ENCODE measurements at places on chromosomes 11 and 22.

- DNase-seq: no peak
These were observed 43.0 kb upstream of the NTM start for GRCh38 chr11:131327421-131327820.

- no peak for DNase-seq
These were observed 21.8 kb downstream of the DCUN1D5 start for GRCh38 chr11:103070142-103070541.

GRCh38 chr11:61367406-61367805, 5.2 kb downstream of the TMEM138 start:
- DNase-seq: no peak

DNA sequence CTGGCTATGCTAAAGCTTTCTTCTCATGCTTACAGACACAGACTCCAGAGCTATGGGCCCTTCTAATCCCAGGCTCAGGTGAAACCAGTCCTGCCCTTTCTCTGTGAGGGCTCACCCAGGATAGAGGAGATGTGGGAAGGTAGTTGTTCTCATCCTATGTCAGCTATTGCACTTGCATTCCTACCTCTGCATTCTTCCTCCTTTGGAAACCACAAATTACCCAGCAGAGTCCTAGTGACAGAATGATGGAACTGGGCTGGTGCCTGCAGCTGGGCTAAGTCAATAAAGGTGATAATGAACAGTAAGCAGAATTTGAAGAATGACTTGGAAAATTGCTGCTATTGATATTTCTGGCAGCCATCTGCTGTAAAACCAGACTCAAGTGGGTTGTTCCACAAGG, 560.0 kb downstream of the TMEM135 start:
- no peak for DNase-seq

DNA sequence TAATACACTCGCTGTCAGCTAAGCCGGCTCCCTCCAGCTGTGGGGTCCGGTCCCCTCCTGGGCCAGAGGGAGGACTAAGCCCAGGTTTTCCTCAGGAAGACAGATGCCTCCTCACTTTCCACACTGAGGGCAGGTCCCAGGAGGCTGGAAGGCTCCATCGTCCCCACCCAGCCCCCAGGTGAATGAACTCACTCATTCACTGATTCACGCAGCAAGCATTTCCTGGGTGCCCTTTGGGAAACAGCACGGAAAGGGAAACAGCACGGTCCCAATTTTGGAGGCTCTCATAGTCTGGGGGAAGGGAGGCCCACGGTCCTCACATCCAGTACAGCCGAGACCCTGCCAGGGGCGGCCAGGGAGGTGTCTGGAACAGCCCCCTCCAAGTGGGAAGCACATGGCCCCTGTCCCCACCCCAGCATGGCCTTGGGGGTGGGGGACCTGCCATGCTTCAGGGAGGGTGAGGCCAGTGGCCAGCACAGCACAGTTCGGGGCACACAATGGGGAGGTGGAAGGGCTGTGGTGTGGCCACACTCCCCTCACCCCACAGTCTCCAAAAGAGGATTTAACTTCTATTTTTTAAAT, 9.3 kb upstream of the TH start:
- no peak for DNase-seq

DNA sequence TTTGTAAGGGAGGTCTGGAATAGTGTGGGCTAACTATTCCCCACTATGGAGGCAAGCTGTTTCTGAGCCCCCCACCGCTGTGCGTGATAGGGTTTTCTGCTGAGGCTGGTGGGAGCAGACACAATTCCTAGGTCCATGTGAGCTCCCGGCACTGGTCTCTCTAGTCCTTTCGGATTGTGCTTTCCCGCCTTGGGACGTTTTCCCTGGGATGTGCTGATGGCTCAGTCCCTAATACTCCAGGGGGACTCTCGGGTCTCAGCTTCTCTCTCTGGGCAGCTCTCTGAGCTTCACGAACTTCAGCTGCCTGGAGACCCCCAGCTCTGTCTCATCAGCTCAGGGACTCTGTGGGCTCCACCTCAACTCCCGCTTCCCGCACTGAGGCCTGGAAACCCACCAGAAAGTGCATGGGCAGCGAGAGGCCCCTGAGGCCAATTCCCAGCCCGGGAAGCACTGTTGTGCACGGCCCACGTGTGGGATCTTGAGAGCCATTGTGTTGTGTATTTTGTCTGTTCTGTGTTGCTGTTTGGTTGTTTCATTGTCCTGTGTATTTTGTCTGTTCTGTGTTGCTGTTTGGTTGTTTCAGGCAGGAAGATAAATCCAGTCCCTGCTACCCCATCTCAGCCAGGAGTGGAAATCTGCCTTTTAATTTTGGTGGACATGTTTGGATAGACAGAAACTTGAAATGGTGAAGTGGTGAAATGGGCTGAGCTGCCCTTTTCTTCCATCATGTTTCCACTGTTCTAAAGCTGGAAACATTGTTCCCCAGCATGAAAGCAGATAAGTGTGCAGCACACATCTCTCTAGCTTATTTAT, 12.7 kb upstream of the TNNT3 start:
- no peak for DNase-seq

- no peak for DNase-seq
These were observed 2095.9 kb downstream of the LRRC4C start for GRCh38 chr11:39363571-39363970.

DNA sequence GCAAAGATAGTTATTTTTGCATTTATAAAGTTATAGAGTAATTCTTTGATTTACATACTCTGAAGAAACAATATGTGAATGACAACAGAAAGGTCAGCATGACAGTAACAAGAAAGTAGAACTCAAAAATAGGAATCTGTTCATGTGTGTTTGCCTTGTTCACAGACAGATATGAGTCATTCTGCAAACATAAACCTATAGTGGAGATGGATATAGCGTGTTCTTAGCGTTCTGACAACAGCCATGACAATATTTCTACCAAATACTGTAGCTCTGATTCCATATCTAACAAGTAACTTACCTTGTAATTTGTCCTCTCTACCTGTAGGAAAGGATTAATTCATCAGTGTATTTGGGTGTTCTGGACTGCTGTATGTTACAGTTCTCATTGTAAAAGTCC, 208.5 kb upstream of the MTMR2 start:
- DNase-seq: no peak

- DNase-seq: no peak
These were observed 2.9 kb downstream of the ZP1 start for GRCh38 chr11:60870276-60870675.

GRCh38 chr11:72338741-72339140, 94.8 kb upstream of the PHOX2A start:
- no peak for DNase-seq

- no peak for DNase-seq
These were observed 34.7 kb downstream of the SNX19 start for GRCh38 chr11:130881475-130882137.

GRCh38 chr11:74839971-74840370, 91.3 kb downstream of the RNF169 start:
- no peak for DNase-seq

DNA sequence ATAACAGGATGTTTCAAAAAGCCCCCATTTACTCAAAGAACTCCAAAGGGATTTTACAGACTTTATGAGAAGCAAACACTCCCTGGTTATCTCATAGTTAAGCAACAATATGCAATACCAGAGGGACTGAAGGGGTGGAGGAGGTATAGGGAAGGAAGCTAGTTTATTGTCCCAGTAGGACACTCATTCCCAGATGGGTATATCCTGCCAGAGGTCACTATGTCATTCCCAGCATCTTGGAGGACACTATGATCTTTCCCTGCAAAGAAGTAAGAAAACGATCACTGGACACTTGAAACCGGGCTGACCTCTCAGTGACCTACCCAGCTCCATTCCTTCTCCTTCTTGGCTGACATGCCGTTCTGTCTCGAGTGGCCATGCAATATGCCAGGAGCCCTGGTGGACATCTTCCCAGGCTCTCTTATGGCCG, 114.5 kb downstream of the NAT10 start:
- DNase-seq: no peak

- no peak for DNase-seq
These were observed 14.7 kb downstream of the UBTFL1 start for GRCh38 chr11:90100431-90100830.

- DNase-seq: no peak
These were observed 60.2 kb downstream of the ADM start for GRCh38 chr11:10365045-10365444.

DNA sequence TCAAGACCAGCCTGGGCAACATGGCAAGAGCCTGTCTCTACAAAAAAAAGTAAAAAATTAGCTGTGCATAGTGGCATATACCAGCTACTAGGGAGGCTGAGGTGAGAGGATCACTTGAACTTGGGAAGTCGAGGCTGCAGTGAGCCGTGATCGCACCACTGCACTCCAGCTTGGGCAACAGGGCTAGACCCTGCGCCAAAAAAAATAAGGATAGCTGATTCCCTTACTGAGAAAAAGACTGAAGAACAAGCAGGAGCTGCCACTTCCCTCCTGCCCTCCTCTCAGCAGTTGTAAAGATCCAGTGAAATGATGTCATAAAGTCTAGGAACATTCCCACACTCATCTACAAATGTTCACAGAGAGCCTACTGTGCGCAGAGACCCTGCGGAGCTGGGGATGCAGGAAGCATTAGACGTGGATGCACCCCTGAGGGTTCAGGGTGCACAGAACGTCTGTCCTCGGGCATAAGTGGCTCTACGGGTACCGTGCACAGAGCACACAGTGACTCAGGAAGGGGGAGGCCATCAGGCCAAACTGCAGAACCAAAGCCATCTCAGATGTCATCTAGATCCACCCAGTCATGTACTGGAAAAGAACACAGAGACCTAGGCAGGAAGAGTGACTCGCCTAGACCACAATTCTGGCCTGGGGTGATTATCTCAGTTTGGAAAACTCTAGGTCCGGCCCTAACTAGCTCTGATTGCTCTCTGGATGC, 11.7 kb downstream of the SEC14L2 start:
- DNase-seq: no peak

DNA sequence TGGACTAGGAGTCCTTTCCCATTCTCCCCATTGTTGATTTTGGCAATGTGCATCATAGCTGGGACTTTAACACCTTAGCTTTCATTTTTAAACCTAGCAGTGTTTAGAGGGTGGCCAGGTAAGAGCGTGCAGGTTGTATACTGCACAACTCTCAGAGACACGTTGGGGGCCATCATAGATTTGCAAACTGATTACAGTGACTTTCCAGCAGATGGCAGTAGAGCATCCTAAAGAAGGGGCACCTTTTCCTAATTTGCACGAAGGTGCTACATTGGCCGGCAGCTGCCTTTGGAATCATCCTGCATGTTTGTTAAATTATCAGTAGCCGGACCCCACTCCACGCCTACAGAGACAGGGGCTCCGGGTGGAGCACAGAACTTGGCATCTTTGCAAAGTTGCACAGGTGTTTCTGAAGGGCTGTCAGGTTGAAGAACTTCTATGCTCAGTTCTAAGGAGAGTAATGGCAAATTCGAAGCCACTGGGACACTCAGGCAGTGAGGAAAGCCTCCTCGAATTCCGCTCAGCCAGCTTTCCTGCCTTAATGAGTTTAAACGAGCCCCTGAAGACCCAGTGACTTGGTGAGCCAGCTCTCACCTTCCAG, 7.7 kb downstream of the LHFPL7 start:
- DNase-seq: peak; percentile 33

DNA sequence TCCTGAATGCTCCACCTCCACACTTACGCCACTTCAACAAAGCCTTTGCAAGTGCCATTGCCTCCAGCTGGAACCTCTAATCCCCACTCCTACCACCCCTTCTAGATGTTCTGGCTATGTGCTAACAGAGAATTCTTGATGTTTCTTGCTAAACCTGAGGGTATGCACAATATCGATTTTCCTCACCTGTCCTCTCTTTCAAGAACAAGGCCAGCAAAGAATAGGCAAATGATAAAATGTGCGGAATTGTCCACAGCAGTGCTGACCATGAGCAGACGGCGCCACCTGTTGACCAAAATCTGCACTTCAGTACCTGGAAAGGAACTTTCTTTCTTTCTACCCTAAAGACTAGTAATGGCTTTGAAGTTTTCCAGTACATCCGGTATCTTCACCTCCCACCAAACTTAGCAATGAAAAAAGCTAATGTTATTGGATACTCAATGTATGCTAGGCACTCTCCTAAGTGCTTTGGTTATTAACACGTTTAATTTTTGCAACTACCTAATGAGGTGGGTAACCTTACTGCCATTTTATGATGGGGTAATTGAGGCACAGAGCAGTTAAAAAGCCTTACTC, 3.4 kb downstream of the TIMM10 start:
- DNase-seq: peak; percentile 53

GRCh38 chr22:36912694-36913426, 568 bp upstream of the CSF2RB start:
- DNase-seq: no peak

All from central memory CD4-positive, alpha-beta T cell (primary cell).